ENCODE measurements at places on chromosomes 11 and 22. TPM values are rescaled to one million over a fixed set of nuclear protein-coding genes. Genes with fewer than 3 reads are reported as not detected.

GRCh38 chr22:31923747-31924146, 20.6 kb upstream of the YWHAH start:
- H3K27ac ChIP-seq, result no peak overlapping the region
- no peaks in the 10 kb centered on the region for H3K27me3 ChIP-seq
- H3K36me3 ChIP-seq, result no peaks in the 10 kb centered on the region

DNA sequence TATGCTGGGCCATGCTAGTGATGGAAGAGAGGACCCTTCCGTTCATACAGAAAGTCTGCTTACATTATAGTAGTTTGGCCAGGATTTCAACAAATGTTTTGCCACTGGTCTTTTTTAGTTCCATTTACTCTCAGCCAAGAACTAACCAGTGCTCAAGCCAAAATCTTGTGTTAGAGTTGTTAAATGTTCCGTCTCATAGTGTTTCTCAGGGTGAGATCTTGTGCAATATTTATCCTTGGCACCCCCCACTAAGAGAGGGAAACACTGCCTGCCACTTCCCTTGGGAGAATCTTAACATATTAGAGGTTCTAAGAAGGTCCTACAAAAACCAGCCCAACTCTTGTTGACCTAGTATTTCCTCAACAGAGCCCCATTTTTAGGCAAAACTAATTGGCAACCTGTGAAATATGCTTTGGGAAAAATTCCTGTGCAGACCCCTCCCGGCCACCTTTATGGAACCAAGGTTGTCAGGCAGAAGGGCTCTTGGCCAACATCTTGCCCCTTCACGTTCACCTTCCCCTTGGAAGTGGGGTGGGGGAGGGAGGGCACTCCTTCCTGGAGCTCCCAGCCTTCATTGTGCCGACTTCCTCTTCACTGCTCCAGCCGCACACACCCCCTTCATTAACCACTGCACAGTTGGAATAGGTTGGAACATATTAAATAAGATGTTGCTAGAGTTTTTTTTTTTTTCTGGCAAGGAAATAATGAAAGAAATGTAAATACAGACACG, 173.2 kb upstream of the SORL1-AS1 start:
- H3K36me3 ChIP-seq, result peaks cover 31% of the 10 kb centered on the region

The OTUB1 gene
- total RNA-seq, result 40.3 TPM

GRCh38 chr11:109388982-109389381, 33.0 kb upstream of the C11orf87 start:
- no peak for DNase-seq
- H3K4me3 ChIP-seq, result no peak overlapping the region
- H3K4me1 ChIP-seq, result no peaks in the 10 kb centered on the region
- H3K36me3 ChIP-seq, result no peaks in the 10 kb centered on the region
- no peaks in the 10 kb centered on the region for H3K27me3 ChIP-seq

The PRDM11 gene
- 139 TPM for total RNA-seq
